ENCODE measurements at places on chromosomes 4 and X.

DNA sequence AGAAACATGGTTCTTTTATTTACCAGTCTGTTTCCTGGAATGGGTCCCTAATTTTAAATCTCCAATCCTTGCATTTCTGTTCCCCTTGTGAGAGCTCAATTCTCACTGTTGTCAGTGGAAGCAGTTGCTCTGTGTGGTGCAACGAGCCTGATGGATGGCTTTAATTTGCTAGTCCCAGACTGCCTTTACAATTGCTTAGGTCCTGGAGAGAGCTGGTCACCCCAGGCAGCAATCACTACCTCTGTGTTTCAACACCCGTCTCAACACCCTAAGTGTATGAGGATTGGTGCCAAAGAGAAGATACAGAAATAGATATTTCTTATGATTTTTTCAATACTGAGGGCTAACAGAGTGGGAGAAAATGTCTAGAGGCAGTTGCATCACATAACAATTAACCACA lies 873.8 kb downstream of the GLUD2 start:
- no peak for DNase-seq

- DNase-seq: no peak
These were observed 570.1 kb upstream of the ACTRT1 start for GRCh38 chrX:128622296-128622695.

GRCh38 chr4:185587427-185588161 lies 52.3 kb upstream of the PDLIM3 start:
- DNase-seq: no peak

- no peak for DNase-seq
These were observed 626 bp downstream of the TBC1D1 start for GRCh38 chr4:37891260-37892159.

DNA sequence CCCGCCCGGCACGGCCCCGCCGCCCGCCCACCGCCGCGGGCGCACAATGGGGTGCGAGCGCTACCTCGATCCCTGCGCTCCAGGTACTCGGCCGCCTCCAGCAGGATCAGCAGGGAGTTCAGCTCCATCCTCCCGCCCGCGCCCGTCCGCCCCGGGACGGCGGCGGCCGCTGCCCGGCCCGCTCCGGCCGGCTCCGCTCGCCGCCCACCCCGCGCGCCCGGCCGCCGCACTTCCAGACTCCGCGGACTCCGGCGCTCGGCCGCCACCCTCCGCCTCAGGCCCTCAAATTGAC lies at the start of gene MXD4:
Gene MXD4 (minus strand): TSS at position 257 of the 292 bp plus-strand sequence. CDS start 129 bp downstream, at position 128.
- no peak for DNase-seq

DNA sequence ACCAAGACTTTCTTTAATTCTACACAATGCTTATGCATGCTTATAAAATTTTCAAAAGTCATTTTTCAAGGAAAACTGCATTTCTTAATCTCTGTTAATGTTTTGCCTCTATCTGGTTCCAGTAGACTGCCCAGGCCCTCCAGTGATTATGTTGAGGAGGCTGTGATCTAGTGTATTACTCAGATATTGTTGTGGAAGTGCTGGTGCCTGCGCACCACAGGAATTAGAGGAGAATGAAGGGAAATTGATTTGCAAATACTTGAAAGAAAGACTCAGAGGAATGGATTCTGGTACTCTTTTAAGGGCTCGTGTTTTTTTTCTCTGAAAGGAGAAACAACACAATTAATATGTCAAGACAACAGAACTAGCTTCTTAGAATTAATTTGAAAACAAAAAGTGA lies 1015.1 kb downstream of the RPA4 start:
- peak; percentile 18 for DNase-seq

DNA sequence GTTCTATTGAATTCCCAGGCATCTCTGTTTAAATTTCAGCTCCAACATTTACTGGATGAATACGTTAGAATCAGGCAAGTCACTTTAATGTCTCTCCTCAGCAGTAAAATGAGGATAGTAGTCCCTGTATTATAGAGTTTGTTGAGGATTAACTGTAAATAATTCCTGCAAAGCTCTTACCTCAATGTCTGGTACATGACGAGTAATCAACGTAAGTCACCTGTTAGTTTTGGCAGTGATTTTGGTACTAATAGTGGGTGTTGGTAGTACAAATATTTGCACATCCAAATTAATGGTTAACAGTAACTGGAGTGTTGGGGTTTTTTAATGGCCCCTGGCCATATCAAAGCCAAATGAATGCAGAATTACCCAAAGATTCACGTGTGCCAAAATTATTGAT lies 189.8 kb upstream of the GALNT7 start:
- no peak for DNase-seq
